ENCODE measurements at places on chromosomes 3 and 15. TPM values are rescaled to one million over a fixed set of nuclear protein-coding genes. Genes with fewer than 3 reads are reported as not detected.
A peak's percentile ranks its signal among the peaks of the same experiment; 100 is the strongest.

The WDR82 gene
- total RNA-seq: 62.5 TPM

The DAG1 gene
- total RNA-seq: 49.9 TPM

The COL6A5 gene
- total RNA-seq: not detected

The PLCH1 gene
- total RNA-seq: 0.12 TPM

DNA sequence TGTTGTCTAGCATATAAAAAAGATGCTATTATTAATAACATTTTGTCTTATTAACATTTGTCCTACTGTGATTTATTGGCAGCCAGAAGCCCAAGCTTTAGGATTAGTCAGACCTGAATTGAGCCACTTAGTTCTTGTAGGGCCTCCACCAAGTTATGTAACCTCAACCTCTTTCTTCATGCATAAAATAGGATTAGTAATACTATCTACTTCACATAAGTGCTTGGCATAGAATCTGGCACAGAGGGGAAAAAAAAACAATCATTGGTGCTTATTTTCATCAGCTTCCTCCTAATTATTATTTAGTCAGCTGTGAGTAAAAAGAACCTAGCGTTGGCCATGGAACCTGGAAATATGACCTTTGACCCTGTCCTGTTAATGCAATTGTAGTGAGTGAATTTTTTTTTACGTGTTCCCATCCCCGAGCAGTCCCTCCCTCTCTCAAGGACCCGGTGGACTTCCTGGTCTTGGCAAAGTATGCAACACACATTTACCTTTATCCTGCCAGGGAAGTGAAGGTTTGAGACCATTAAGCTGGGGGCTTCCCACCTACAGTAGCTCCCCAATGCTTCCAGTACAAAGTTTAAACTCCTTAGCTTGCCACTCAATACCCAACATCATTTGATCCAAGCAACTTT lies 136.8 kb downstream of the FHIT start:
- H3K27me3 ChIP-seq: no peaks in the 10 kb centered on the region
- peak; percentile 72 for DNase-seq
- H3K27ac ChIP-seq: no peak overlapping the region
- H3K4me1 ChIP-seq: no peaks in the 10 kb centered on the region

- H3K4me1 ChIP-seq: peaks cover 18% of the 10 kb centered on the region
- no peak overlapping the region for H3K4me3 ChIP-seq
- no peaks in the 10 kb centered on the region for H3K27me3 ChIP-seq
- no peak for DNase-seq
These were observed 15.0 kb upstream of the PLSCR1 start for GRCh38 chr3:146559388-146559787.

DNA sequence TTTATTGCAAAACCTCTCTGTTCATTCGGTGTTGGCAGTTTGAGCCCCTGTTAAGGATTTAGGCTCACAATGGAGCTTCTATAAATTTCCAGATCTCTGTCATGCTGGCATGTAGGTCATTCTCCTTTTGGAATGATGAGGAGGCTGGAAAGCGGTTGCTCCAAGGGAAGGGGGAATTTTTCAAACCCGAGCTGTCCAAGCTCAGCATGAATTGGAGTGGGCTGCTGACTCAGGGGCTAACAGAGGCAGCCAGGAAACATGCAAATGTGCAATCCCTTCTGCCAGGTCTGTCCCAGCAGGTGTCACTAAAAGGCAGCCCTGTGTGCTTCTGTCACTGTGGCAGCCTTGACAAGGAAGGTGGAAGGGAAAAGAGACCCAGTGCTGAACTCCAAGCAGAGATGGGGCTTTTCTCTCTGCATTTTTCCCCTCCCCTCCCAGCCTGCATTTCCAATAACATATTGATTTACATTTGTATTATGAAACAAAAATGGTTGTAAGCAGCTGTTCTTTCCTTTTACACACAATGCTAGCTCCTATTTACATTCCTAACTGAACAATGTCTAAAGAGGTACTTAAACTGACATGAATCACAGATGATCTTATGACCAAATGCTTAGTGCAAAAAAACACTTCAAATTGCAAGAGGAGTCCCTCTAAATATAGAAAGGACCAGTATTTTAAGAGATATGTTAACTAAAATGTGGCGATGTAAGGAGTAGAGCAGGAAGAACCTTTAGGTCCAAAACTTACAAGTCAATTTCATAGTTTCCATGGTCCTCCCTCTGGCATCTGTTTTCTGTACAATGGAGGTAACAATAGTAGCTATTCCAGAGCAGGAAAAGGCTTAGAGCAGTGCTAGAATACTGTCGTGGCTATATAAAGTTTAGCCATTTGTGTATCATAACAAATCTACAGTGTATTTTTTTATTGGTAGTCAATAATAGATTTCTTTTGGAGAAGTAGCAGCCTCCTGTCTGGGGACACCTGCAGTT lies 84.5 kb upstream of the ATP10A start:
- H3K27me3 ChIP-seq: no peaks in the 10 kb centered on the region
- H3K36me3 ChIP-seq: no peaks in the 10 kb centered on the region
- no peaks in the 10 kb centered on the region for H3K4me1 ChIP-seq
- DNase-seq: no peak

DNA sequence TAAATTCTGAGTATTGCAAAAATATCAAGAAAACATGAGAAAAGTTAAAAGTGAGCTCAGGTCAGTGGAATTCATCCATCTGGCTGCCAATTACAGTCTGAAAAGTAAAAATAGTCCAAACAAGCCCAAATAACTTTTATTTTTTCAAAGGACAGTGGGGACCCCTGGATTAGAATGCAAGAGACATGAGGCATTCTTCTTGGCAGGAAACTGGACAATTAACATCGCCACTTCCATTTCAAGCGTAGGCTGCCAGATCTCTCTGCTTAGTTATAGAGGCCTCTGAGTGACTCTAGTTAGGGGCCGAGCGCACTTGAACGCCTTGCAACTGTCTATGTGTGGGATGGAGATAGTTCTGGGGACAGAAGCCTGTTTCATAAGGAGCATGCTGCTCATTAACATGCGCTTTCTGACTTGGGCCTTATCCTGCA lies 189.1 kb downstream of the GHSR start:
- H3K4me1 ChIP-seq: peaks cover 16% of the 10 kb centered on the region
- H3K36me3 ChIP-seq: peaks cover 66% of the 10 kb centered on the region
- H3K4me3 ChIP-seq: no peak overlapping the region
- H3K27me3 ChIP-seq: no peaks in the 10 kb centered on the region
- no peak for DNase-seq

Data from MCF 10A (cell line).